ENCODE measurements at places on chromosomes 11 and 22. TPM values are rescaled to one million over a fixed set of nuclear protein-coding genes. Genes with fewer than 3 reads are reported as not detected.

GRCh38 chr11:121829159-121829643, 286.8 kb downstream of the BLID start:
- no peak overlapping the region for H3K4me3 ChIP-seq
- no peaks in the 10 kb centered on the region for H3K4me1 ChIP-seq
- no peak for DNase-seq
- H3K36me3 ChIP-seq: no peaks in the 10 kb centered on the region
- H3K27me3 ChIP-seq: no peaks in the 10 kb centered on the region

- no peak for DNase-seq
- no peaks in the 10 kb centered on the region for H3K27me3 ChIP-seq
- H3K4me1 ChIP-seq: no peaks in the 10 kb centered on the region
Measured at GRCh38 chr11:84963240-84963639, 663.9 kb downstream of the DLG2 start.

GRCh38 chr11:92750794-92751193, 218.7 kb upstream of the MTNR1B start:
- no peaks in the 10 kb centered on the region for H3K36me3 ChIP-seq
- DNase-seq: no peak
- no peaks in the 10 kb centered on the region for H3K27me3 ChIP-seq
- H3K4me1 ChIP-seq: no peaks in the 10 kb centered on the region
- H3K4me3 ChIP-seq: no peak overlapping the region
- H3K27ac ChIP-seq: no peak overlapping the region

GRCh38 chr11:94513091-94513490, 830 bp downstream of the C11orf97 start:
- DNase-seq: no peak
- no peak overlapping the region for H3K27ac ChIP-seq
- H3K36me3 ChIP-seq: no peaks in the 10 kb centered on the region
- H3K4me1 ChIP-seq: peaks cover 13% of the 10 kb centered on the region

APLNR gene
- total RNA-seq: not detected

- no peak overlapping the region for H3K4me3 ChIP-seq
- no peak for DNase-seq
- no peak overlapping the region for H3K27ac ChIP-seq
- H3K4me1 ChIP-seq: peaks cover 54% of the 10 kb centered on the region
Measured at GRCh38 chr22:46620588-46621242, 529 bp downstream of the GRAMD4 start.

DNA sequence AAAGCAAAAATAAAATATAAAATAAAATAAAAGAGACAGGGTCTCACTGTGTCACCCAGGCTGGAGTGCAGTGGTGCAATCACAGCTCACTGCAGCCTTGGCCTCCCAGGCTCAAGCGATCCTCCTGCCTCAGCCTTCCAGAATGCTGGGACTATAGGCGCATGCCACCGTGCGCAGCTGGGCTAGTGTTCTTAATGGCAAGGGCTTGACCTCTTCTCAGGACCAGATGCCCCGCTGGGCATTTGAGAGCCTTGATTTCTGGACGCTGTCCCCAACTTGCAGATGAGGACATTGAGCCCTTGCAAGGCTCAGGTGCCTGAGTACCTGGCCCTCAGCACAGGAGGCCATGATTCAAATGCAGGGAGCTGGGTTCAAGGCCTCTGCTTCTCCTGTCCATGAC, 82.6 kb downstream of the DHCR7 start:
- no peak overlapping the region for H3K4me3 ChIP-seq
- no peak overlapping the region for H3K27ac ChIP-seq
- H3K36me3 ChIP-seq: no peaks in the 10 kb centered on the region
- DNase-seq: no peak

GRCh38 chr11:68309621-68310185, 2.7 kb upstream of the LRP5 start:
- no peak overlapping the region for H3K4me3 ChIP-seq
- no peak for DNase-seq
- H3K27me3 ChIP-seq: peaks cover 14% of the 10 kb centered on the region
- peaks cover 13% of the 10 kb centered on the region for H3K4me1 ChIP-seq
- H3K36me3 ChIP-seq: no peaks in the 10 kb centered on the region
- no peak overlapping the region for H3K27ac ChIP-seq
